Cerebellar cortex (tissue), 1 donor: ENCODE measurements at places on chromosomes 11 and 22.

GRCh38 chr11:80635178-80635577, 1194.3 kb upstream of the TENM4 start:
- no peak for DNase-seq

- no peak for DNase-seq
Measured at GRCh38 chr11:1839924-1840779, 1.4 kb downstream of the TNNI2 start.

DNA sequence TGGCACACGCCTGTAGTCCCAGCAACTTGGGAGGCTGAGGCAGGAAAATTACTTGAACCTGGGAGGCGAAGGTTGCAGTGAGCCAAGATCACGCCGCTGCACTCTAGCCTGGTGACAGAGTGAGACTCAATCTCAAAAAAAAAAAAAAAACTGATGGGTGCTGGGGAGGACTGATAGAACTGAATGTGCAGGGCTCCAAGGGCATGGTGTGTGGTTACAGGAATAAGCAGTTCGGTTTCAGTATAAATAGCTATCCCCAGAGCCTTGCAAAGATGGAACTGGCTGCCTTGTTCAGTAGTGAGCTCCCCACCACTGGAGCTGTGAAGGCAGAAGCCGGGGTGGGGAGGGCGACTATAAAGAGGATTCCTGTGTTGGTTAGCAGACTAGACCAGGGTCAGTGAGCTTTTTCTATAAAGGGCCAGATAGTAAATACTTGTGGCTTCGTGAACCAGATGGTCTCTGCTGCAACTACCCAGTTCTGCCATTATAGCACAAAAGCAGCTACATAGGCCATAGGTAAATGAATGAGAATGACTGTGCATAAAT, 5.9 kb downstream of the TOM1 start:
- DNase-seq = no peak

DNA sequence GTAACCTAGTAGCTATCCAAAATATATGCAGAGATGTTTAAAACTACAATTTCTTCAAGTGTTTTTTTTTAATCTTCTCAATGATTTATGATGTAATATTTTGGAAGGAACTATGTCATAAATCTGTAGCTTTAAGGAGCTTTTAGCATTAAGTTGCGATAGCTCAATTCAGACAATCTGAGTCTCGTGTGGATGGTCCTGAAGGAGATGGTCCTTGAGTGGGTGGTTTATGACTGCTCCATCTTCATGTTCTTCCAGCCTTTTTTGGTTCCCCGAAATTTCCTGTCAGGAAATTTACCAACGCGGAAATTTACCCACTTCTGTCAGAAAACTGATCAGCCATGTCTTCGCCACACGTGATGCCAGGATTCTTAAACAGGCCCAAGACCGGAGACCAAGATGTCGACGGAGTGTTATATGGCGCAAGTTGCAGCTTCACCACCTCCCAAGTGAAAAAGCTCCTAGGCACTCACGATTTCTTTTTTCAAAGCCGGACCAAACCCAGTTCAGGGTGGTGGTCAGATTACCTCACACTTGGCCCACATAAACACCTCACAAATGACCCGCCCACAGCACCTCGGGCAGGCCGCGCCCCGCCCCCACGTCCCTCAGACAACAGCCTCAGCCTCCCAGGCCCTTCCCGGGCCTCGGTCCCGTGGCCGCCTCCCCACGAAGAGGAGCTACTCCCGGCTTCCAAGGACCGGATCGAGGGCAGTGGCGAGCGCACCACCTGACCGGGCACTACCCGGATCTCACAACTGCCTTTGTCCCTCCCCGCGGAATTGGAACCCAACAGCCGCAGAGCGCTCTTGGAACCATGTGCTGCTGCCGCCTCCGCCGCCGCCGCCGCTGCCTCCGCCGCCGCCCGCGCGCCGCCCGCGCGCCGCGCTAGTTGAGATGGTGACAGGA, at the start of gene MORC2:
Gene MORC2, minus strand, starts transcription at position 760 of the 909 bp plus-strand sequence. CDS start 885 bp downstream, outside the sequence.
- no peak for DNase-seq

GRCh38 chr22:38868886-38869381, 3.1 kb downstream of the CBX6 start:
- peak; percentile 74 for DNase-seq

GRCh38 chr11:12192794-12193514, 82.6 kb downstream of the MICAL2 start:
- DNase-seq = no peak

DNA sequence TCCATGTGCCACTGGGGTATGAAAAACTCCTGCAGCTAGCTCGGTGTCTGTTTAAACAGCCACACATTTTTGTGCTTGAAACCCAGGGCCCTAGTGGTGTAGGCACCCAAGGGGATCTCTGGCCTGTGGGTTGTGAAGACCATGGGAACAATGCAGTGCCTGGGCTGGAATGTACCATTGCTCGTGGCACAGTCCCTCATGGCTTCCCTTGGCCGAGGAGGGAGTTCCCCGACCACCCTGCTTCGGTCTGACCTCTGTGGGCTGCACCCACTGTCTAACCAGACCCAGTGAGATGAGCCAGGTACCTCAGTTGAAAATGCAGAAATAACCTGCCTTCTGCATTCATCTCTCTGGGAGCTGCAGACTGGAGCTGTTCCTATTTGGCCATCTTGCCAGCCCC, 214.0 kb downstream of the TRPC6 start:
- DNase-seq = no peak

- DNase-seq = no peak
Measured at GRCh38 chr11:70698871-70699270, 300.5 kb downstream of the CTTN start.
